ENCODE measurements at places on chromosomes 2 and 18. TPM values are rescaled to one million over a fixed set of nuclear protein-coding genes. Genes with fewer than 3 reads are reported as not detected.

The HSPE1 gene
- total RNA-seq = 91.0 TPM

The RALB gene
- 46.8 TPM for total RNA-seq

The MRPL30 gene
- 23.9 TPM for total RNA-seq

The TRIM54 gene
- not detected for total RNA-seq

The FER1L5 gene
- not detected for total RNA-seq

The TUBA4B gene
- not detected for total RNA-seq

The ALLC gene
- not detected for total RNA-seq

The EMILIN1 gene
- total RNA-seq = 0.56 TPM

The ABCG5 gene
- total RNA-seq = not detected

The DES gene
- not detected for total RNA-seq

The DGKD gene
- total RNA-seq = 84.1 TPM

The PTPRM gene
- 5.1 TPM for total RNA-seq

The ANKRD62 gene
- total RNA-seq = not detected

The ALPP gene
- total RNA-seq = not detected

The CD8A gene
- 0.77 TPM for total RNA-seq

The CLIP4 gene
- total RNA-seq = 23.4 TPM

The POTEF gene
- not detected for total RNA-seq

The LONRF2 gene
- total RNA-seq = 0.02 TPM

The CDH19 gene
- not detected for total RNA-seq

The TMEFF2 gene
- not detected for total RNA-seq

The CCDC85A gene
- not detected for total RNA-seq

The TEKT4 gene
- not detected for total RNA-seq

The GAREM2 gene
- total RNA-seq = 3.5 TPM

The HAAO gene
- not detected for total RNA-seq

The KRTCAP3 gene
- total RNA-seq = 8.3 TPM

The GALNT14 gene
- not detected for total RNA-seq

The EHD3 gene
- total RNA-seq = 0.44 TPM

The KANSL1L gene
- total RNA-seq = 7.4 TPM

The HADHA gene
- total RNA-seq = 117 TPM

The DQX1 gene
- 0.25 TPM for total RNA-seq

The MERTK gene
- total RNA-seq = 0.21 TPM

Measured in activated CD4-positive, alpha-beta T cell treated with anti-CD3 and anti-CD28 coated beads, Interleukin-2, amount 10 ng/mL, durations not matched to agents 7 days and 5 days (primary cell).